Stimulated activated CD4-positive, alpha-beta T cell treated with anti-CD3 and anti-CD28 coated beads, Interleukin-1b, Interleukin-23, amount 100 ng/mL, for 24 hours (primary cell): ENCODE measurements at places on chromosomes 1 and 21.
A peak's percentile ranks its signal among the peaks of the same experiment; 100 is the strongest.

DNA sequence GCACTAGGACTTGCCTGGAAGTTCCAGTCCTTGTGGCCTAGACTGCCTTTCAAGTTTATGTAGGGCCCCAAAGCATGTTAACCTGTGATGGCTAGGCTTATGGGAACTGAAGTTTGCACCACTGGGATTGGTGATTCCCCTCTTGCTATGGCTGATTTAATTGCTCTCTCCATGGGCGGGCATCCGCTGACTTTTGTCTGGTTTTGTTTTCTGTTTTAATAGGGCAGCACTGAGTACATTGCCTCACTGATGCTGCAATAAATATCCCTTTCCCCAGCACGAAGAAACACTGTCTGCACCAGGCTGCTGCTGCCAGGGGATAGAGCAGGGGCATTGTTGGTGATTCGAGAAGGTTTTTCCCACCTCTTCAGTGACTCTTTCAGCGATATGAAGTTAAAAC is 73.3 kb upstream of the PDE4B start:
- no peak for DNase-seq

DNA sequence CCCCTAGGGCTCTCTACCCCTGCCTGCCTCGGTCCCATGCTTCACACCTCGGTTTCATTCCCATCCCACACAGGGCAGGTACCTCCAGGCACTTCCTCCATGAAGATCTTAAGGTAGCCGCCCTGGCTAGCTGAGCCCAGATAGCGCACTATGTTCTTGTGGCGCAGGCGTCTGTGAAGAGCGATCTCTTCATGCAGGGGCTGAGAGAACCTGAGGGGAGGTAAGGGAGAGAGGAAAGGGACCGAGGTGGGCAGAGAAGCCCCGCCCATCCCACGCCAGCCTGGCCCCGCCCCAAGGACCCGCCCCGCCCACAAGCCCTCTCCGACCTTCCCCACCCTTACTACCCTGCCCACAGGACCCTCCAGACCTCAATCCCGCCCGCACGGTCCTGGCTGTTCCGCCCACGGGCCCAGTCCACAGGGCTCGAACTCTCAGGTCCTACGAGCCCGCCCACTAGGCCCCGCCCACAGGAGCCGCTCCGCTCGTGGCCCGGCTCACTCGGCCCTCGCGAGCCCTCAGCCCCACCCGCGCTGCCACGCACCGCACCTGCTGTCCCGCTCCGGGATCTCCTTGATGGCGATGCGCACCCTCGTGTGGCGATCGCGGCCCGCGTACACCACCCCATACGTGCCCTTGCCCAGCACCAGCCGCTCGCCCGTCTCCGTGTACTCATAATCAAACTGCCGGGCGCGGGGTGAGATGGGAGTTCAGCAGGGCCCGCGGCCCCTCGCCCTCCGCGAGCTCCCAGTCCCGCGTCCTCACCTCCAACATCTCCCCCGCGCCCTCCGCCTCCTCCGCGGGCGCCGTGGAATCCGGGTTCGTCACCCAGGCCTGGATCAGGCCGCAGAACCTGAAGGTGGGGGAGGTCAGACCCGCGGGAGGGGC is 6.4 kb downstream of the MAP3K6 start:
- no peak for DNase-seq

- peak; percentile 86 for DNase-seq
Observed at GRCh38 chr1:155167166-155168104, 5.7 kb downstream of the KRTCAP2 start.

DNA sequence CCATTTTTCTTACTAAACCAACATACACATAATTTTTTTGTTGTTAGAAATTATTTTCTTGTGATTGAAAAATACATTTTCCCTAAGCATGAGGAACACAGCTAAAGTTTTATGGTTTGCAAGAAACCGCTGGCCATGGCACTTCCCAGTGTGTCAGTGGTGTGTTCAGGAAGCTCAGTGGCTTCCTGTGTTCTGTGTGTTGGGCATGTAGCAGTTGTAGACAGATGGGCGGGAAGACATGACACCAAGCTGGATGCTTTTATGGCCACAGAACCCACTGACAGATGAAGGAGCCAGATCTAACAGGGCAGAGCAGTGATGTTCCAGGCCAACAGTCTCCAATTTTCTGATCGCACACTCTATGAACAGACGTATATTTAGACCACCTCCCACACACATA is 119.8 kb downstream of the GALNT2 start:
- DNase-seq: no peak

DNA sequence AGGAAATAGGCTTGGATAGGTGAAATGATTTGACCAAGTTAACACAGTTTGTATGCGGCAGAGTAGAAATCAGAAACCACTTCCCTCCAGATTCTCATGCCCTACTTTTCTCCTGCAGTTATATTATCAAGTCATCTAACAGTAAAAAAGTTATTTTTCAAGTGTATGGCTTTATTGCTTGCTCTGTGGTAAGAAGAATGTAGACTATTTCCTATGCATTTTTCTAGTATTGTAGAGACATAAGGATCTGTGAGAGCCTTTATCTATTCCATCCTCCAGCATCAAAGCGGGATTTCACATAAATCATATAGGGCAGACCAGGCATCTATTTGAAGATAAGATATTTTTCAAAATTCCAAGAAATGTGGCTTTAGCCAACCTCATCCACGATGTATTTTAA is 208.5 kb downstream of the TTLL7 start:
- DNase-seq: no peak

DNA sequence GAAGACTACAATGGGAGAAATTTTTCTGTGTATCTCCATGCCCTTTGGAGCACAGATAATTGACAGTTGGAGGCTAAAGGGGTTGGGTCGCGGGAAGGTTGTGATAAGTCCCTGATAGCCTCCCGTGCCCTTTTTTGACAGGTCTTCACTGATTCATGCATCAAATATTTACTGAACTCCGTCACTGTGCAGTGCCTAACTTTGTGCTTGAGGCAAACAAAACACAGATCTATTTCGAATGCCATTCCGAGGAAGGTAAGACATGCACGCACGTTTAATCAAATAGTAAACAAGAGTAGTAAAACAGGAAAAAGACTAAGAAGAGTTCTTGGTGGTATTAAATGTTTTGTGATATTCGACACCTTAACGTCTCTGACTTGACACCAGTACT is 494 bp upstream of the PIP5K1A start:
- DNase-seq: no peak

GRCh38 chr1:21517161-21517589 is 8.0 kb downstream of the ALPL start:
- no peak for DNase-seq

- no peak for DNase-seq
Observed at GRCh38 chr1:213446496-213446895, 395.5 kb downstream of the RPS6KC1 start.

- DNase-seq: peak; percentile 75
Observed at GRCh38 chr1:10960411-10961299, 51.8 kb upstream of the TARDBP start.

DNA sequence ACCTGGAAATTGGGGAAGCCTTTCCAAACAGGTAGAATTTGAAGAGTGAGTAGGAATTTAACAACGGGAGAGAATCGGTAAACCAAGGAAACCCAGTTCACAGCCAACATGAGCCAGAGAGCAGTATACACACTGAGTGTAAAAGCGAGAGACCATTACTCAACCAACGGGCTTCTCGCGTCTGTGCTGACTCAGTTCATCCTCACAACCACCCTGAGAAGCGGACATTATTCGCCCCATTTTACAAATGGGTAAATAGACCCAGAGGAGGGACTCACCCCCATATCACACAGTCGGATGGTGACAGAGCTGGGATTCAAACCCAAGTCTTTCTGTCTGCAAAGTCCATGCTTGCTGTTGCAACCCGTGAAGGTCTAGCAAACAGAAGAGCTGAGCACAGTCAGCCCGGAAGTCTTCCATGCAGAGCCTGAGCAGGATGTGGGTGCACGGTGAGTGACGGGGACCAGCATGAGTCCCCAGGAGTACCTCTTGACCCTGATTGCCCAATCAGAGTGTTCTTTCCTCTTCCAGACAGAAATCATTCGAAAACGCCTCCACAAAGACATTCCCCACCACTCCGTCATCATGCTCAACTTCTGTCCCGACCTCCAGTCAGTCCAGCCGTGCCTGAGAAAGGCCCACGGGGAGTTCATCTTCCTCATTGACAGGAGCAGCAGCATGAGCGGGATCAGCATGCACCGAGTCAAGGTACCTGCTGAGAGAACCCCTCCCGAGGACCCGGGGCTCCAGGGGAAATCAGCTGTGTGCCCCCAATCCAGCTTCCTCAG is 32.3 kb downstream of the VWA5B1 start:
- DNase-seq: peak; percentile 16

DNA sequence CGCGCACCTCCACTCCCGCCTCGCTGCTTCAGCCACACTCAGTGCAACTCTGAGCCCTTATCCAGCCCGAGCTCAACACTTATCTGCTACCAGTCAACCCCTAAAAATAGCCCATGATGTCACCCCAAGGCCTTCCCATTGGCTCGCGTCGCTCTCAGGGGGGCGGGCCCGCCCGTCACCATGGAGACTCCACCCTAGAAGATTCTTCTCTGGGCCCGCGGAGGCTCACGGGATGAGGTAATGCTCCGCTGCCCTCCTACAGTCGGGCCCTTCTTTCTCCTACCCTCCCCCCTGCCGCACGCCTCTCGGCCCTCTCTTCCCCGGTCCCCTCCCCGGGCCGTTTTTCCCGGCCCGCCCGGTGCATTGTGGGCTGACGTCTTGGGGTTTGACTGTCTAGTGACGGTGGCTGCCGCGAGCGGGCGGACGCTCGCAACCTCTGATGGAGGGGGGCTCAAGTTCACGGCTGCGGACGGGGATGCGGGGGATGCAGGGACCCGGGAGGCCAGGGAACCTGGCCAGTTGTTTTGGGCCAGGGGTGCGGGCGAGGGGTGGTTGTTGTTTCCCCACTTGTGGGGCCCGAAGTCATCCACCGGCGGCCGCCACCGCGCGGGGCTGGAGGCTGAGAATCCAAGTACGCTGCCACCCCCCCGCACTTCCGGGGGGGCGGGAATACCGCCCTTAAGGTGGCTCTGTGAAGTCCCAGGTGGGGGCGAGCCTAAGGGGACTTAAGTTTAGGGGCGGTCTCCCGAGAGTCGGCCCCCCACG is at the start of gene JUN:
Gene JUN (minus strand): TSS at position 55 of the 765 bp plus-strand sequence. CDS start 977 bp downstream, outside the sequence.
- DNase-seq: peak; percentile 90

DNA sequence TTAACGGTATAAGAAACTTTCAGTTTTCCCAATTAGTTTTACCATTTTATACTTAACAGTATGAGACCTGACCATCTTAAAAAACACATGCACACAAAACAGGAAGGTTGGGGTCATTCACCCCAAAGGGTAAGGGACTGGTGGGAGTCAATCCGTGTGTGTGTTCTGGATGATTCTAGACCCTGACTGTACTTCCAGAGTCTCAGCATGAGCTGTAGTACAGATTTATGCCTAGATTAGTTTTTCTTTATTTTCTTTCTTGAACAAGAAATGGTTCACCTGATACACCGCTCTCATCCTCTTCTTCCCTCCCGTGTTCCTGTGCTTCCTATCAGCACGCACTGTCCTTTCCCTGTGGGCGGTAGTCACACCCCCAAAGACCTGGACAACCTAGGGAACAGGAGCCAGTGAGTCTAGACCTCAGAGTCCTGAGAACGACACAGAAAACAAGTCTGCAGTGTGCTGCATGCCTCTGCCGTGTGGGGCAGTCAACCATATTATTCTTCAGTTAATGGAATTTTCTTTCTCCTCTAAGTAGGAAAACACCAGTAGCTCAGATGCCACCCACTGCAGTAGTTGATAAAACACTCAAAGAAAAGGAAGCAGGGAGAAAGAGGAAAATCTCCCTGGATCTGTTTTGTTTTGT is 38.9 kb upstream of the MRPS6 start:
- DNase-seq: no peak

DNA sequence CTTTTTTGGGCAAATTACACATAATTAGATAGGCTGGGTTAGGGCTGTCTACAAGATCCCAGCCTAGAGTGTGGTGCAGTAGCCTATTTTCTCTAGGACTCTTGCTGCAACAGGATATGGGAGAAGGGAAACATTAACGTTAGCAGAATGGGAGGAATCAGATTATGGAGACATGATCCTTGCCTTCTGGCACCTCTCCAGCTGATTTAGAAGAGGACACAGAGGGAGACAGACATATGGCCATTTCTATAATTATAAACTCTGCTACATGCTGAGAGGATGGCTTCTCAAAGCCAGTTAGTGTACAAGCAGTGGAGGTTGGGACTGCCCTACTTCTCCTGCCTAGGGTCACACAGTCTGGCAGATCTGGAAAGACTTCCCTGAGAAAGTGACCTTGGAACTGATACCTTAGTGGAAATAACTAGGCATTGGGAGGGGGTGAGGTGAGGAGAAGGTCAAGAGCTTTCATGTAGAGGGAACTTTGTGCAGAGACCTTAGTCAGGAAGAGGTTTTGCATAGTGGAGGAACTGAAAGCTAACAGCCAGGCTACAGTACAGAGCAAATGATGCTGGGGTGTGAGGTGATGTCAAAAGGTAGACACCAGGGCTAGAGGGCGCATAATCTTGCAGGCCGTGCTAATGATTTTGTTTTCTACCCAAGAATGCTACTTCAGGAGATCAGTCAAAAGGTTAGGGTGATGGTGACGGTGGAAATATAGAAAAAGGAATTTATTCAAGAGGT is 1.2 kb upstream of the CD1D start:
- no peak for DNase-seq
